Hematopoietic multipotent progenitor cell treated with erythropoietin and hydrocortisone succinate and interleukin-3 and kit ligand, for 4 days (in vitro differentiated cells): ENCODE measurements at places on chromosomes 16 and 17.

GRCh38 chr16:55914383-55914782, 39.2 kb upstream of the CES5A start:
- DNase-seq = no peak

DNA sequence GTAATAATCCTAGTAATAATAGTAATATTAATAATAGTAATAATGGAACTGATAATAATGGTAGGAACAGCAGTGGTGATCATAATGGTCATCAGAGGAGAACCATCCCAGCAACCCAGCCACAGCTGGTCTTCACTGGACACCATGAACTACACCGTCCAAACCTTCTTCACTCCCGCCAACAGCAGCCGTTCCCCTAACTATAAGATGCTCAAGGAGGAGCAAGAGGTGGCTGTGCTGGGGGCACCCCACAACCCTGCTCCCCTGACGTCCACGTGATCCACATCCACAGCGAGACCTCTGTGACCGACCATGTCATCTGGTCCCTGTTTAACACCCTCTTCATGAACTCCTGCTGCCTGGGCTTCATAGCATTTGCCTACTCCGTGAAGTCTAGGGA, 91.0 kb downstream of the ZDHHC7 start:
- no peak for DNase-seq

- DNase-seq = no peak
These were observed 12.5 kb upstream of the RBBP6 start for GRCh38 chr16:24526701-24527495.

DNA sequence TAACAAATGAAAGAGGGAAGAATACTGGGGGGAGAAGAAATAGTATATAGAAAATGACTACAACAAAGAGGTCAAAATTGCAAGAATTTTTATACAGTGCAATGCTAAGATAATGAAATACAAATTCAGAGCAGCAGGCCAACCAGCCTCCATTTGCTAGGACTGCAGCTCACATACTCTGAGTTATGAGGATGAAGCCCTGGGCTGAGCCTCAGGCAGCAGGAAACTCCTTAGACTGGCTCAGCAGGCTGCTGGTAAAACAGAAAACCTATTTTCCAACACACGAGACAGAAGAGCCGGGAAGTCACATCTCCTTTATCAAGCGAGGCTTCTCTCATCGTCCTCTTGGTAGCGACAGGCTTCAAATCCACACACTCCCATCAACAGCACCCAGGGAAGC, 296.5 kb downstream of the SLC39A11 start:
- no peak for DNase-seq

DNA sequence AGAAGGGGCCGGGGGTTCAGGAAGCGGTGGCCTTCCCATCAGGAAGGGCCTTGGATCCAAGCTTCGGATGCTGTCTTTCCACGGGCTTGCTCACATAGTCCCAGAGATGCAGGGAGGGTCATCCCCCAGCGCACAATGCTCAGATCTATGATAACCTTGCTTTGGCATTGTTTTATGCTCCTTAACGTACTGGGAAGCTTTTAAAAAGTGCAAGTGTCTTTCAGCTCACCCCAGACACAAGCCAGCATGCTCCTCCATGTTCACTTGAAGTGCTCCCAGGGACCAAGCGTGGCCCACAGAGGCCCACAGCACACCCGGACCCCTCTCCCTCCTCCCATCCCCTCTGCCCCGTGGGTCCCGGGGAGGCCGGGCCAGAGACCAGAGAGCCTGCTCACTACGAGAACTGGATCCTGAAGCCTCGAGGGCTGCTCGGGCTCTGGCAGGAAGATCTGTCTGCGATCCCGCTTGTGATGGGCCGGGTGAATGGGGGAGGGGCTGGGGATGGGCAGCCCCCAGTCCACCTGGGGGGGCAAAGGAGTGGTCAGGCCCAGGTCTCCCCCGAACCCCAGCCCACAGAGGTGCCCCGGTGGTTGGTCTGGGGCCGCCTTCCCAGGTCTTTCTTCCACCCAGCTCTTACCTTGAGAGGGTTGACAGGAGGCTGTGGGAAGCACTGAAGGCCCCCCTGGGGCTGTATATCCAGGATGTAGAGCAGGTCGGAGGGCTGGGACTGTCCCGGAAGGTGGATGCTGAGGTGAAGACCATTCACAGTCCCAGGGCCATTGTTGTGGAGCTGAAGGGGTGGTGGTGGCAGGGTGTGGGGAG, 11.8 kb upstream of the FAM171A2 start:
- DNase-seq = no peak

DNA sequence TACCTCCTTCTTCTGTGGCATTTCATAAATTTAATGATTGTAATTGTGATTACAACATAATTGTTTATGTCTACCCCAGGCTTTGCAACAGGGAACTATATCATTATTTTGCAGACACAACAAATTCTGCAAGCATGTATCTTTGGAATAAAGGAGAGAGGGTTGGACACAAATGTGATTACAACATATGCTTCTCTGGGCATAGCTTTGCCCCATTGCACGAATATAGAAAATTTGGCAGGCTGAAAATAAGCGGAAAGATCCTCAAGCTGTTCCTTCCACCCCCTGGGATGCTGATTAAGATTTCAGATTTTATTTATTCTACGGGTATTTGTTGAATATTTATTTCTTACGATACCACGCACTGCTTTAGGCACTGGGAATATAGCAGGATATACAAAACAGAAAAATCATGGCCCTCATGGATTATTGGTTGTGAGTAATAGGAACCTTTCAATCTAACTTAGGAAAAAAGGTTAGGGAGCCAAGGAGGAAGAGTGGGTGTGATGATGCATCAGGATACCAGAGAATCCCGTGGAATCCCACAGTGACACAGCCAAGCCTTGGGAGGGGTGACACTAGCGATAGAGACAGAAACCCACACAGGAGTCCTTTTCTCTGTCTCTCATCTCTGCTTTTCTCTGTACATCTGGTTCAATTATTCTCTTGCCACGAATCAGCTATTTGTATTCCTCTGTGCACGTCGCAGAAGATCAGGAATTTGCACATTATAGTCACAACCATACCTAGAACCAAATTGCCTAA, 520.7 kb downstream of the MAF start:
- DNase-seq = no peak

- DNase-seq = no peak
These were observed 5.1 kb downstream of the BMERB1 start for GRCh38 chr16:15439521-15439920.

- no peak for DNase-seq
These were observed 87.6 kb downstream of the CFDP1 start for GRCh38 chr16:75345711-75346110.

DNA sequence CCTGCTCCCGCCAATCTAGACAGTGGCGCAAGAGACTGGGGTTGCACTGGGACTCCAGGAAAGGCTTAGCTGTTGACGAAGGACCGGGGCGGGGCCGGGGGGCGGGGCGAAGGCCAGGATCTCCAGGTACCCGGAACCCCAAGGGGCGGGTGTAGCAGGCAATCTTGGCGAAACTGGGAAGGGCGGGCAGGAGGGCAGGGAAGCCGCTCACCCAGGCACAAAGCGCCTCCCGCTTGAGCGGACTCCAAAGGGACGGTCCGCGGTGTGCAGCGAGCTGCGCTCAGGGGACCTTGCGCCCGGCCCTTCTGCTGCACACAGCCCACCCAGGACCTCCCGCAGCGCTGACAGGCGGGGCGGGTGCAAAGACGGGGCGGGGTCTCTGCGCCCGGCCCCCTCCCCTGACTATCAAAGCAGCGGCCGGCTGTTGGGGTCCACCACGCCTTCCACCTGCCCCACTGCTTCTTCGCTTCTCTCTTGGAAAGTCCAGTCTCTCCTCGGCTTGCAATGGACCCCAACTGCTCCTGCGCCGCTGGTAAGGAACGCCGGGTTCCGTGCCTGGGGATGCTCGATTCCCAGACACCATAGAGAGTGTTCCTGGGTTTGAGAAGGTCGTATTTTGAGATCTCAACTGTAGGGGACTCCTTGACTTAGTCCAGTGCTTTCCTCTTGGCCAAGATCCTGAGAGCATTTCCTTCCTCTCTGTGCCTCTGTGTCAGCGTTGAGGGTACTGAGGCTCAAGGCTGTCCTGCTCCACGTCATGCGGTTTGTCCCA, at the start of gene MT1F:
TSS of gene MT1F (plus strand) at position 405 of the 772 bp plus-strand sequence. CDS start at position 505, 100 bp downstream.
- DNase-seq = peak; percentile 85

GRCh38 chr17:60641810-60642220, 35.8 kb upstream of the BCAS3 start:
- peak; percentile 93 for DNase-seq

GRCh38 chr17:54626146-54626703, 274.4 kb upstream of the TOM1L1 start:
- no peak for DNase-seq

DNA sequence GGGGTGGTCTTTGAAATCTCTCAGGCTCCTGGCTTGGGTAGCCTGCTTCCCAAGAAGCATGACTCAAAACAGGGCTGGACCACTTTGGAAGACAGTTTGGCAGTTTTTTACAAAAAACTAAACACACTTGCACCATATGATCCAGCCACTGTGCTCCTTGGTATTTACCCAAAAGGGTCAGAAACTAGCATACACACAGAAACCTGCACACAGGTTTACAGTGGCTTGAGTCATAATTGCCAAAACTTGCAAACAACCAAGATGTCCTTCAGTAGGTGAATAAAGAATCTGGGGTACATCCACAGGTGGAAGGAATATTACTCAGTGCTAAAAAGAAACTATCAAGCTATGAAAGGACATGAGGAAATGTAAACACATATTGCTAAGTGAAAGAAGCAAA, 323.2 kb upstream of the CDH5 start:
- DNase-seq = no peak

GRCh38 chr16:86072328-86073102, 173.6 kb downstream of the IRF8 start:
- peak; percentile 75 for DNase-seq

DNA sequence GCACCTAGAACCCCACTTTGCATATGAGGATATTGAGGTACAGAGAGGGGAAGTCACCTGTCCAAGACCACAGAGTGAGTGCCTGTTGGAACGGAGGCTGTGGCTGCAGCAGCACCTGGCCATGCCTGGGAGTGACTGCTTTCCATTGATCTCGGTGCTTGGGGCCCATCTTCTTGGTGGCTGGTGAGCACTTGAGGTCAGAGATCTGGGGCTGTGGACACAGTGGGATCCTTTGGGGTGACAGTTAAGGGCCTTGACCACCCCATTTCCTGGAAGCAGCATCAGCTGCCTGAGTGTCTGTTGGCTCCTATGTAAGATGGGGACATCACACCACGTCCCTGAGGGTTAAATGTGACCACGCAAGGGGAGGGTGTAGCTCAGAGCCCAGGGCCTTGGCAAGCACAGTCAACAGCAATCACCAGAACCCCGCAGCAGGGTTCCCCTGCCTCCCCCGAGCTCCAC, 111.7 kb downstream of the IRF8 start:
- DNase-seq = no peak

- no peak for DNase-seq
These were observed 34.1 kb upstream of the SLC38A10 start for GRCh38 chr17:81328978-81329926.

DNA sequence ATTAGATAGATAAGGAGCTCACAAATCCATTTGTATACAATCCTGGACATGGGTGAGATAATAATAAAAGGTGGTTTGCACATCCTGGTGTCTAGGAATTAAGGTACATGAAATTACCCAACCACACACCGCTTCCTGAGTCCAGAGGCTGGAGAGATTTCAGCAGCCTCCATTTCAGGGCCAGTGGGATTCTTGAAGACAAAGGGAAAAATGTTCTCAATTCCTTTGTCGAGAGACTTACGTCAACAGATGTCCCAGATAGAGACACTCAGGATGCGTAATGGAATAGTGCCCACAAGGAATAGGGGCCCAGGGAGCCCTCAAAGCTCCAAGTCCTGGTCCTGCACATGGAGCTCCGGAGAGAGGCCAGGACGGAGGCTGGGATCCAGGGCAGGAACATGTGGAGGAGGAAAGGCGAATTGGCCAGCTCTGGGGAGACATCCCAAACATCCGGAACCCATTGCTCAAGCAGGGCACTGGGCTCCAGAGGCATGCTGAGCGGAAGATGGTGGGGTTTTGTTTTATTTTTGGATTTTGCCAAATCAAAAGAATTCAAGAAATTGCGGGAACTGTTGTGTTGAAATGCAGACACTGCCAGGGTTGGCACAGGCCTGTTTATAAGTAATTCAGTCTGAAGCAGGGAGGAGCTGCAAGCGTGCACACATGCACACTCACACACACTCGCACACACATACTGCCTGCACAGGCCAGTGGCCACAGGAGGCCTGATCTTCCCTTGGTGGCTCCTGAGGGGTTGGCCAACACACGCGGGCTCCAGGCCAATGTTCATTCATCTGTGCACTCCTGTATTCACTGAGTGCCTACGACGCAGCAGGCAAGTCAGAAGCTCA, 97.2 kb downstream of the NOG start:
- DNase-seq = no peak

- no peak for DNase-seq
These were observed 2.0 kb downstream of the CORO7 start for GRCh38 chr16:4414187-4414917.

DNA sequence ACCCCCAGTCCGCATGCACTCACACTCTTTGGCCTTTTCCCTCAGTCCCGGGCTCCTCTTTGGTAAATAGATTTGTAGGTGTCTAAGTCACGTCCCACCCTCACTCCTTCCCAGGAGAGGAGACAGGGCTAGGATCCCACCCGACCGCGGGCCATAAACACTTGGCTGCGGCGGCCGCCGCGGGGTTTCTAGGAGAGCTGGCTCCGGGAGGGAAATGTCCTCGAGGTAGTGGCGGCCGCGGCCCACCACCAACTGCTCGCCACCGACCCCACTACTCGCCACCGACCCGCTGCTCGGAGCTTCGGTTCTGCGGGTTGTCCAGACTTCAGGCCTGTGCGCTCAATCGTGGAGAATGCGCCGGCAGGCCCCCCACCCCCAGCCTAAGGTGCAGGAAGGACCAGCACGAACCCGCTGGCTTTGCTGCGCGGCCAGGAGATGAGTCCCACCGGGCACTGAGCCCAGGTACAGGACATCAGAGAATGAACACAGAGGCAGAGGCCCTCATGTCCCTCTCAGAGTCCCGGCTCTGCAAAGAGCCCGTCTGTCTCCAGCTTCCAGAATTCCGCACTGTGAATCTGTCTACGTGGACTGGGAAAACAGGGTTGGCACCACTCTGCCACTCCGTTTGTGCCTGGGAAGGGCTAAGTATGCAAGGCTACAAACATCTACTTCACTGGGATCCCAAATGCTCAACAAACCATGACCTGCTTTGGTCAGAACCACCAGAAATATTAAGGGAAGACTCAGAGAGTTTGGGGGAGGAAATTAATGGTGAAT, 2.5 kb downstream of the PRAC2 start:
- DNase-seq = no peak

DNA sequence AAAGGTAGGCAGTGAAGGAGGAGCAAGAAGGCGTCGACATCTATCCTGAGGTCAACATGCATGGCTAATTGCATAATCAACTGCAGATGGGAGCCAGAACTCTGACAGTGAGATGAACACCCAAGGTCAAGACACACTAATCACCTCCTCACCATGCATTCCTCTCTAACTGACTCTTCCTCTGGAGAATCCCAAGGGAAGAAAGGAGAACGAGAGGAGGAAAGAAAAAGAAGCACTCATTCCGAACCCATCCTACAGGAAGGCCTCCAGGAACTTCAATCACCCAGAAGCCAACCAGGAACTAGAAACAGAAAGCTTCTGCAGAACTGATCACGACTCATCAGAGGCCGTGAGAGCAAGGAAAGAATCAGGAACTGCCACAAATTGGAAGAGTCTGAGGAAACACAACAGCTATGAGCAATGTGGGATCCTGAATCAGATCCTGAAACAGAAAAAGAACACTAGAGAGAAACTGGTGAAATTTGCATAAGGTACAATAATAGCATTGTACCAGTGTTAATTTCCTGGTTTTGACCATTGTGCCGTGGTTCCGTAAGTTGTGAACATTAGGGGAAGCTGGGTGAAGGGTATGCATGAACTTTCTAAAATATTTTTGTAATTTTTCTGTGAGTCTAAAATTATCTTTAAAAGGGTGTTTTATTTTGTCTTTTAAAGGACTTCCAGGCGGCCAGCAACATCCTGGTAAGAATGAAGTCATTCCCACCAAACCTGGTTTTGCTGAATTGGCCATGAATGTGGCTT, 10.0 kb upstream of the BEAN1 start:
- no peak for DNase-seq
